ENCODE measurements at places on chromosomes 7 and 10.

- no peak for DNase-seq
These were observed 179.8 kb downstream of the BAMBI start for GRCh38 chr10:28857164-28857563.

DNA sequence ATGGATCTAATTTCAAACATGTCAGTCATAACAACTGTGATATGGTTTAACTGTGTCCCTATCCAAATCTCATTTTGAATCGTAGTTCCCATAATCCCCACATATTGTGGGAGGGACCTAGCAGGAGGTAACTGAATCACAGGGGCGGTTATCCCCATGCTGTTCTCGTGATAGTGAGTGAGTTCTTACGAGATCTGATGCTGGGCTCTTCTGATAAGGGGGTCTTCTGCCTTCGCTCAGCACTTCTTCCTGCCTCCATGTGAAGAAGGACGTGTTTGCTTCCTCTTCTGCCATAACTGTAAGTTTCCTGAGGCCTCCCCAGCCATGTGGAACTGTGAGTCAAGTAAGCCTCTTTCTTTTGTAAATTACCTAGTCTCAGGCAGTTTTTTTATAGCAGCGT lies 138.0 kb upstream of the PCGF5 start:
- no peak for DNase-seq

DNA sequence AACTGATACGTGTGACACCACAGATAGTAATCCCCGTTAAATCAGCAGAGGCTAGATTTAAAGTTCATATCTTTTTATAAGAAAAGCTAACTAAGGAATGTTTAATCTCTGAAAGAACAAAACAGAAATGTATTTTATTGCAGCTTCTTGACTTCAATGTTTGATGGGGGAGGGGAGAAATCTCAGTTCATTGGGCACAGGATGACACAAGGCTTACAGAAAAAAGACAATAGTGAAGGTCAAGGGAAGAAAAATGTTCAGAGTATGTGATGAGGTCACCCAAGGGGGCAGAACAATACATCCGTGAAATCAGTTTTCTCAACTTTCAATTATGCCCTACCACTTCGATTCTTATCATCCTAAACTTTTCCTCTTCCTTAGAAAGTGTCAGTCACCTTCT lies 102.9 kb downstream of the ELAPOR2 start:
- no peak for DNase-seq

DNA sequence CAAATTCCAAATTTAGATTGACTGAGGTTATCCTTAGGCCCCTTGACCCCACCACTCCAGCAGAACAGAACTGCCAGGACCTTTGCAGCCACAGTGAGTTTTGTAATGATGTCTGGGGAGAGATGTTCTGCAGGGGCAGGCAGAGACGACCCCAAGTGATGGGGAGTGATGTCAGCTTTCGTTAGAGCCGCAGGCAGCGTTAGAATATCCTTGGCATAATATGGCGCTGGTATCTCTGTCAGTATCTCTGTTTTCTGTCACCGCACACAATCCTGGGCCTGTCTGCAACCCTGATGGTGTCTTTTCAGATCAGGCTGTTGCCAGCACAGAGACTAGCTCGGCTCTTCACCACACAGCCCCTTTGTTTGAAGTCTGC lies 1083.6 kb downstream of the KCNMA1 start:
- no peak for DNase-seq

GRCh38 chr7:37986908-37987330 lies 66.5 kb downstream of the EPDR1 start:
- DNase-seq = peak; percentile 24

GRCh38 chr7:141563956-141564623 lies 12.9 kb downstream of the AGK start:
- peak; percentile 85 for DNase-seq

GRCh38 chr10:1782841-1783240 lies 45.5 kb upstream of the ADARB2 start:
- DNase-seq = no peak

- no peak for DNase-seq
These were observed 273.4 kb downstream of the MAD1L1 start for GRCh38 chr7:1959305-1959704.

GRCh38 chr7:33494474-33494873 lies 365.1 kb downstream of the BBS9 start:
- DNase-seq = no peak

DNA sequence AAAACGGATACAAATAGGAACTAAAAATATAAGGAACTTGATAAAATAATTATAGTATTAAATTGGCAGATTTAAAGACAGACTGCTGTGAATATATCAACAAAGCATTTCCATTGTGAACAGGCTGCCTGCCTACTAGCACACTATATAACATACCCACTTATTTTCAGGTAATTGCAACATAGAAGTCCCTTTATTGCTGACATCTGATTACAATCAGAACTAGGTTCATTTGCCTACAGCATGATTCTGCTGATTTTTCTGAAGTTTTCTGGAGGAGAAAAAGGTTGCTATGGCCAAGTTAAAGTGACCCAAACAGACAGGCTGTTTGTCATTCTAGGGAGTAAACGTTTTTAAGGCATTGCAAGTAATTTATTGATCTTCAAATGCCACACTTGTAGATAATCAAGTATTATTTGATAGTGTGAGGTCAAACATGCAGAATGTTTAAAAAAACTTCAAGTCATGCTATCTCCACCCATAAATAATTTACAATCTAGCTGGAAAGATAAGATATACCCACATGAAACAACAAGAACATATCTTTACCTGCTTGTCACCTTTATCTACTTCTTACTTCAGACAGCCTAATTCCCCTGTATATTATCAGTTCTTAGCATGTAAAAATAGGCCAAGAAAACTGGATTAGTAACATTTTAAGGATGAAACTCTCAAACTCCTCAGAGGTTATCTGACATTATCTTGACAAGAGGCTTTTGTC lies 40.5 kb downstream of the MTPN start:
- DNase-seq = no peak

DNA sequence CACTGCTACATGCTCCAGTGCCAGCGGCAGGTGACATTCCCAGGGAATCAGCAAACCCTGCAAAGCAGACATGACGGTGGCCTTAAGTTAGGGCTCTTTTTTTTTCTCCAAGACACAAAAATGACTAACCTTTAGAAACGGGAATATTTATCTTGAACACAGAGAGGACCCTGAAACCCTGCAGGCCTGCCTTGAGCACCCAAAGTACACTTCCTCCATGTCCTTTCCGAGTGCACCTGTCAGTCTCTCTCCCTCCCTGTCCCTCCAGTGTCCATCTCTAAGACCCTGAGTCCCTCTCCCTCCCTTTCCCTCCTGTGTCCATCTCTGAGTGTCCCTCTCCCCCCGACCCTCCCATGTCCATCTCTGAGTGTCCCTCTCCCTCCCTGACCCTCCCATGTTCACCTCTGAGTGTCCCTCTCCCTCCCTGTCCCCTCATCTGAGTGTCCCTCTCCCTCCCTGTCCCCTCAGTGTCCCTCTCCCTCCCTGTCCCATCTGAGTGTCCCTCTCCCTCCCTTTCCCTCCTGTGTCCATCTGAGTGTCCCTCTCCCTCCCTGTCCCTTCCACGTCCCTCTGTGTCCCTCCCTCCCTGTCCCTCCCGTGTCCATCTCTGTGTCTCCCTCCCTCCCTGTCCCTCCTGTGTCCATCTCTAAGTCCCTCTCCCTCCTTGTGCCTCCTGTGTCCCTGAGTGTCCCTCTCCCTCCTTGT lies 51.2 kb upstream of the CAMK2B start:
- no peak for DNase-seq

DNA sequence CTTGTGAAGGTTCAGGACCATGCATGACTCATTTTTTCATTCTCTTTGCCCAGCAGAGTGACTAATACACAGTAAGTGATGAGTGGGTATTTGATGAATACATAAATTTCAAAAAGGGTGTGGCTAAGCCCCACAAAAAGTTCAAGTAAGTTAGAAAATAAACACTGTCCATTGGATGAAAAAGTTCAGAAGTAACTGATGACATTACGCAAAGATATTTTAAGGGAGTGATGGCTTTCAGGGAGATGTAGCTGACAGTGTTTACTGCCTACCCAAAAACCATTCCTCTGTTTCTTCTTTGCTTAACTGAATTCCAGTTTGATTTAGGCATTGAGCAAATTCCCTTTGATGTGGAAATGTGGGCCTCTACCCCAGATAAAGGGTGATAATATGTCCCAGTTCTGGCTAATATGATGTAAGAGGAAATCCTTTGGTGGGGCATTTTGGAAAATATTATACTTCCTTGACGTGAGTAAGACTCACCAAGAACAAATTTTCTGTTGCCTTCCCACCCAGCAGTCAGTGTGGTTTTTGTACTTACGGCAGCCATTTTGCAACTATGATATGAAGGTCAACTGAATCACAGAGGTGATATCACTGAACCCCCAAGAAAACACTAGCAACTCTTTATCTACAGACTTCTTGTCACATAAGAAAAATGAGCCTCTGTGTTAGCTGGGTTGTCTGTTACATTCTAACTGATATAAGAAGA lies 29.0 kb upstream of the EBLN1 start:
- peak; percentile 80 for DNase-seq

DNA sequence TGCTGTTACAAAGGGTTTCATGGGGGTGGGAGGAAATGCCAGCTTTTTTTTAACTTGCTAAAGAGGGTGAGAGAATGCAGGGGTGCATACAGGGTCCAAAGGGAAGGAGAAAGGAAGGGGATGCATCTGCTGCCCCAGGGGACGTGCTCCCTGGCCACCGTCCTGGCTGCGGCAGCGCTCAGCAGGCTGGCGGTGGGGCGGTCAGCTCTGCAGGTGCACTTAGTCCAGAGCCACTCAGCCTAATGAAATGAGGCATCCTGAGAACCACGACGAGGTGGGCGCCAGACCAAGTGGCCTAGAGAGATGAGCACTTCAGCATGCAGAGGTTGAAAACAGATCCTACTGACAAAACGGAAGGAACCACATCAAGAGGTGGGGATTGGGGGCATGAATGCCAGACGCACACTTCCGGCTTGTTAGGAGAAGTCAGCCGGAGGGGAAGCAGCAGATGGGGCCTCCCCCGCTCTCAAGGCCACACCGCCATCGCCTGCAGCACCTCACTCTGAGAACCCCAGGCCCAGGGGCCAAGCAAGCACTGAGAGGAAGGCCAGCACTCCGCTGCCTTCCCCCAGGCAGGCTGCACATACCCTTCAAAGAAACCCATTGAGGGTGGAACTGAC lies 94.5 kb downstream of the MAD1L1 start:
- peak; percentile 53 for DNase-seq

GRCh38 chr10:80462981-80463741 lies 9.1 kb downstream of the TSPAN14 start:
- peak; percentile 70 for DNase-seq

GRCh38 chr7:44727158-44727936 lies 21.3 kb upstream of the ZMIZ2 start:
- DNase-seq = peak; percentile 49

DNA sequence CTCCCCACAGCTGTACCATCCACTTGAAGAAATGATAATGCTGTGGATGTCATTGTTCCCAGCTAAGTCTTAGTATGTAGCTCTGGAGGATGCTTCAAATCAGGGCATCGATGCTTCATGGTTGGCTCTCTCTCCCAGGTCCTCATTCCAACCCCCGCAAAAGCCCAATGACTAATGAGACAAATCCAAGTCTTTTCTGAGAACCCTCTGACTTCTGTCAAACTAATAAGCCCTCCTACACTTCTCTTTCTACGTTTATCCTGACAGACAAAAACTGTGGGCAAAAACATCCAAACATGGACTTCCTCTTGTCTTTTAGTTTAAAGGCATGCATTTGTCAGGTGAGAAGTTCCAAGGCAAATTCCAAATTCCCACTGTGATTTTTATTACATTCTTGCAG lies 260.4 kb upstream of the TAC1 start:
- DNase-seq = no peak

GRCh38 chr7:96216373-96216772 lies 105.5 kb downstream of the SLC25A13 start:
- DNase-seq = no peak
